ENCODE measurements at places on chromosomes 7 and 10.
A peak's percentile ranks its signal among the peaks of the same experiment; 100 is the strongest.

GRCh38 chr10:125868372-125868975, 12.6 kb downstream of the DHX32 start:
- DNase-seq, result peak; percentile 57

DNA sequence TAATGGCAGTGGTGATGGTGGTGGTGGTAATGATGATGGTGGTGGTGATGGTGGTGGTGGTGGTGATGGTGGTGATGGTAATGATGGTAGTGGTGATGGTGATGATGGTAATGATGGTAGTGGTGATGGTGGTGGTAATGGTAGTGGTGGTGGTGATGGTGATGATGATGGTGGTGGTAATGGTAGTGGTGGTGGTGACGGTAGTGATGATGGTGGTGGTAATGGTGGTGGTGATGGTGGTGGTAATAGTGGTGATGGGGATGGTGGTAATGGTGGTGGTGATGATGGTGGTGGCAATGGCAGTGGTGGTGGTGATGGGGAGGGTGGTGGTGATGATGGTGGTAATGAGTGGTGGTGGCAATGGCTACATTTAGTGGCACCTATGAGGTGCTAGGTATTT, 105.7 kb downstream of the GRK5 start:
- no peak for DNase-seq

- DNase-seq, result no peak
Observed at GRCh38 chr7:49579408-49579807, 194.0 kb upstream of the VWC2 start.

DNA sequence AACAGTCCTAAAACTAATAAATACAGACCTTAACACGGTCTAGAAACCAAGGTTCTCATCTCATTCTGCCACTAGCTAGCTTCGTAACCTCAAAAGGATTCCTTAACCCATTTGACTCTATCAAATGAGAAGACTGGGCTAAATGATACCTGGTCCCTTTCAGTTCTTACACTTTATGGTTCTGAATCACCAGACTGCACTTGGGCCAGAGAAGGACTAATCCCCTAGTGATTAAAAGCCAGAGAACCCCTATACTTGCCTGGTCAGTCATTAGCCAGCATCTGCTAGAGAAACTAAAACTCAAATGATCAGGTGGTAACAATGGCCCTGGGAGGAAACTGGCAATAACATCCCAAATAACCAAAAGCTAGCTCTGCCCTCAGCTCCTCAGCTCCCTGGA, 16.8 kb downstream of the TMEM243 start:
- no peak for DNase-seq

DNA sequence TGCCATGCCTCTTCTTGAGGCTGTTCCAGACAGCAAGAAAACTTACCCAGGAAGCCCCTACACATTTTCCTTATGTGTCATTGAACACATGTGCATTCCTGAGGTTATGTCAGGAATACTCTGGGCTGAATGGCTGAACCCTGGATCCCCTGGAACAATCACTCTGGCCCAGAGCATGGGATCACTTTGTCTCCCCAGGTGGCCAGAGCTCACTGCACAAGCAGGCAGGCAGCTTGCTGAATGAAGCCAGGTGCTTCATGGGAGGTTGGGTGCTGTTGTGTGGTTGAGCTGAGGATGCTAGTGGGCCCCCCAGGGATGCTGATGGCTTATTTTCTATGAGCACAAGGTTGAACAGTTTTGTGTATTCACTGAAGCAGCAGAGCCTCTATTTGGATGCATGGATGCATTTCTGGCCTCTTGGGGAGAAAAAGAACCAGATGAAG, 54.7 kb upstream of the NPTX2 start:
- DNase-seq, result peak; percentile 19

- DNase-seq, result no peak
Observed at GRCh38 chr10:77550378-77550777, 87.2 kb downstream of the KCNMA1 start.

- peak; percentile 96 for DNase-seq
Observed at GRCh38 chr10:16987206-16987621, 142.4 kb downstream of the CUBN start.

GRCh38 chr7:48636391-48637015, 287.8 kb upstream of the CDC14C start:
- peak; percentile 12 for DNase-seq

DNA sequence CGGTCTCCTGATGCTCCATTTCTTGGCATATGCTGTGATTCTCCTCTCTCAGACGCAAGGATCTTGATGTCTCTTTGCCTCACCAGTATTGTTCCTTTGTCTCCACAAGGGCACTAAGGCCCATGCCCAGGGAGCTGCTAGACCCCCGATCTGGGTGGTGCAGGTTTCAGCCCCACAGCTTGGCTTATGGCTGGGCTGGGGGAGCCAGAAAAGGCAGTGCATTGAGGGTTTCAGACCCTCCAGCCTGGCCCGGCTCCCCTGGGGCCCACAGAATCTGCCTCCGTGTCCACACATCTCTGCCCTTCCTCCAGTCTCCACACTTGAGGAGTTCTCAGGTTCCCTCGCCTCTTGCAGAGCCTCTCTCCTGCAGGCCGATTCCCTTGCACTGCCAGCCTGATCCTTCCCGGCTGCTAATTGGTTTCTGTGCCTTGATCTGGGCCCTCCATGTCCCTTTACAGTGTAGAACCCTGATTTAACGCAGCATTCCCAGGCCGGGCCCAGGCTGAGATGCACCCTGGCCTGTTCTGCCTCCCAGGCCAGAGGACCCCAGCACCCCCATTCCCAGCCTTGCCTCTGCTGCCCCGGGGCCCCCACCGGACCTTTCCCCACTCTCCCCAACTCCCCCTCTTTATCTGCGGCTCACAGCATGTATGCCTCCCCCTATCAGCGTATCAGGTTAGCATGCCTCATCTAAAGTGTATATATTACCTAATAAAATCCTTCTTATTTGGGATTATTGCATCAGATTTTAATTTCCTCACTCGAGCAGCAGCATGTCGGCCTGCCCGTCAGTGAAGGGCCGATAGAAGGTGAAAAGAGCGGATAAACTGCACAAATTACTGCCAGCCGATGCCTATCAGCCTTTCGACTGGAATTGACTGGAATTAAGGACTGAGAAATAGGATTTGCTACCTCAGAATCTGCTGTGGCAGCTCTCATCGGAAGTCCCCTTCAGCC, 145.7 kb downstream of the C10orf105 start:
- no peak for DNase-seq

GRCh38 chr10:29784175-29784773, 149.5 kb upstream of the SVIL start:
- DNase-seq, result peak; percentile 100

DNA sequence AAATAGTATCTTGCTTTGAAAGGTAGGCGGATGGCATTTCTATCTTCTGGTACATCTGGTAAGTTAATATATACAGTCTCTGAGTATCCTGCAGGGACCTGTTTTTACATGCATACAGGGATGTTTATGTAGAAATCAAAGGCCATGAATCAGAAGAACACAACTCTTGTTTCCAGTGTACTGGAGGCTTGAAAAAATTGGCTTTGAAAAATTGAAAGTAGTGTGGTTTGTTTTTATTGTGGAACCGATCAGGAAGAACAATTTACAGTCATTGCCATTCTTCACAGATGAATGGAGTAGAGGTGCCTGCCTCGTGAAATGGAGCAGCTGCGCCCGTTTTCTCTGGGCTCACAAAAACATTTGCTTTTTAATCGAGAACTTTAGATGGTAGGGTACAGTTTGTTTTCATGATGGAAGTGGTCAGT, 54.0 kb upstream of the RPA3 start:
- peak; percentile 44 for DNase-seq

GRCh38 chr7:3805151-3805550, 504.1 kb downstream of the SDK1 start:
- peak; percentile 76 for DNase-seq

DNA sequence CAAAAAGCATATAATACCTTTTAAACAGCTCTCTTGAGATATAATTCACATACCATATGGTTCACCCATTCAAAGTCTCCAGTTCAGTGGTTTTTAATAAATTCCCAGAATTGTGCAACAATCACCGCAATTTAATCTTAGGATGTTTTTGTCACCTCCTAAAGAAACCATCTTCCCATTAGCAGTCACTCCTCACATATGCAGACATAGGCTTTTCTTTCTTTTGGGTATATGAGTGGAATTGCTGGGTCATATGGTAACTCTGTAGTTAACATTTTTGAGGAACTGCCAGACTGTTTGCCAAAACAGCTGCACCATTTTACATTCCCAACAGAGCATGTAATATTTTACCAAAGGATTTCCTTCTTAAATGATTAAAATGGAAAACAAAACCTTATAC, 57.0 kb downstream of the CC2D2B start:
- no peak for DNase-seq

- no peak for DNase-seq
Observed at GRCh38 chr7:159031135-159031701, 113.4 kb downstream of the VIPR2 start.

- DNase-seq, result no peak
Observed at GRCh38 chr7:50069613-50070012, 23.4 kb downstream of the ZPBP start.

- DNase-seq, result no peak
Observed at GRCh38 chr7:143965280-143965679, 10.6 kb downstream of the OR2F1 start.

GRCh38 chr10:110750931-110751330, 106.8 kb downstream of the RBM20 start:
- DNase-seq, result no peak

- DNase-seq, result peak; percentile 77
Observed at GRCh38 chr10:110901954-110902819, 16.8 kb downstream of the BBIP1 start.

- peak; percentile 90 for DNase-seq
Observed at GRCh38 chr7:36390199-36391090, 783 bp downstream of the ANLN start.

DNA sequence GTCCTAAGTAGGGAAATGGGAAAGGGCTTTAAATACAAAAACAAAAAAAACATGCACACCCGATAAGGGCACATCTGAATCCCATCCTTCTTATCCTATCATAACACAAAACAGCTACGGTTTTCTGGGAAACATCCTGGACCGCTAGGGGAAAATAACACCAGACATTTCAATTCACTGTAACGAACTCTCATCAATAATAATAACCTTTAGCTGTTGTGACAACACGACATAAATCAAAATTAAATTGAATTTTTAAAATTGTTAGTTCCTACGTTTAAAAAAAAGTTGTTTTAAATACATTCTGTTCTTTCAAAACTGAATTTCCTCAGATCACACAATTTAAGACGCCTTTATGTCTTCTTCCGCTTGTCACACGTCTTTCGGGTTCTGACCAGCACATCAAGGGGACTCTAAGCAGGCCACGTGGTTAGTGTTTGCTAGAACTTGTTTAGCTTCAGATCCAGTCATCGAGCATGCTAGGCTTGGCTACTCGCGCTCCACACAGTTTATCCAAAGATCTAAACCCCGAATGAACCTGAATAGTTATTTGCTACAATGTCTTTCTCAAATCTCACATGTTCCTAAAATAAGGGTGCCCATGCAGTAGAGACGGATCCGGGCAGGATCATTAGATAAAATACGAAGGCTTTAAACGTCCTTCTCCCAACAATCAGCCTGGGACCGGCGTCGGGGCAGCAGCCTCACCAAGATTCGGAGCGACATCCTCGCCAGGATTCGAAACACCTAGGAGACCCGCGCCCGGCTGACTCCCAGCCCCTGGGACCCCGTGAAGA, 839 bp downstream of the IKZF5 start:
- DNase-seq, result peak; percentile 59

DNA sequence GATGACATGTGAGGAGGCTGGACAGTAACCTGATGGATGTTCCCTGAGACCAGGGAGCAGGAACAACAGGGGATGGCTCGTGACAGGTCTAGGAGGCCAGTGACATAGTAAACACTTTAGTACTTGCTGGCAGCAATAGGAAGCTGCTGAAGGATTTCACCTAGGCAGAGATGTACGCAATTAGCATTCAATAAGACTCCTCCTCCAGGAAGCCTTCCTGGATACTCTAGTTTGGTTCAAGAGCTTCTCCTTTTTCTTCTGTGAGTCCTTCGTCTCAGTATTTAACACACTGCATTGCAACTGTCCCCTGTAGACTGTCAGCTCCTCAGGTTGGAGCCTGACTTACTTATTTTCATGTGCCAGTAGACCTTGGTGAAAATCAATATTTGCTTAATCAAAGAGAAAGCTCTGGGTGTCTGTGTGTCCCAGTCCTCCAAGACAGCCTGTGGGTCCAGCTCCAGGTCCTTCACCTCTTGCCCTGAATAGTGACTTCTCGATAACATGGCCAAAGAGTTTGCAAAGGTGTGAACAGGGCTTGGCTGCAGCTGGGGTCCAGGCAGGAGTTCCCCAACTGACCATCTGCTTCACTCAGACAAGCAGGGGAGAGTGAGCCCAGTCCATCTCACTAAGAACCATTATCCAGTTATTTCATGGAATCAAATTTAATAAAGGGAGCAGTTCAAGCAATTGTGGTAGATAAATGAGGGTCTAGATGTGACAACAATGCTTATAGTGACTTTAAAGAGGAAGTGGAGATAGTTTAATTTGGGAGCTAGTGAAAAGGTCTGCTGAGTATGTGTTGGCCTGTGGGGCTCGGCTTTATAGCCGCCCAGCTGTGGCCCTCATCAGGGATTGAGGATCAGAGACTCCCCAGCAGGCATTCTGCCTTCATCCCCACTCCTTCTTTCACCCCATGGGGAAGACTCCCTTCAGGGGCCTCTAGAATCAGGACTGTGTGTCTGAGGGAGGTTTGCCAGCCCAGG, 9.4 kb downstream of the TMEM273 start:
- no peak for DNase-seq

- peak; percentile 60 for DNase-seq
Observed at GRCh38 chr10:110979611-110980010, 60.2 kb downstream of the SHOC2 start.

- no peak for DNase-seq
Observed at GRCh38 chr10:92203919-92204623, 86.8 kb downstream of the CPEB3 start.

GRCh38 chr10:123580426-123580825, 85.7 kb upstream of the GPR26 start:
- no peak for DNase-seq

- DNase-seq, result no peak
Observed at GRCh38 chr10:17134282-17134681, 4.7 kb upstream of the CUBN start.

GRCh38 chr10:18681366-18681765, 22.1 kb downstream of the ARL5B start:
- DNase-seq, result peak; percentile 77

- peak; percentile 89 for DNase-seq
Observed at GRCh38 chr7:78019447-78020135, 221.0 kb downstream of the PHTF2 start.

- DNase-seq, result peak; percentile 75
Observed at GRCh38 chr7:149494738-149495368, 2.8 kb downstream of the ZNF746 start.

- DNase-seq, result no peak
Observed at GRCh38 chr10:90443342-90443741, 414.5 kb downstream of the HTR7 start.

- no peak for DNase-seq
Observed at GRCh38 chr10:91335147-91335546, 75.0 kb upstream of the HECTD2 start.

- peak; percentile 8 for DNase-seq
Observed at GRCh38 chr7:24601600-24601999, 28.3 kb downstream of the PALS2 start.

- no peak for DNase-seq
Observed at GRCh38 chr10:80152820-80153219, 20.3 kb downstream of the PLAC9 start.

All from fibroblast of lung (primary cell).